ENCODE measurements at places on chromosomes 11 and 22.

DNA sequence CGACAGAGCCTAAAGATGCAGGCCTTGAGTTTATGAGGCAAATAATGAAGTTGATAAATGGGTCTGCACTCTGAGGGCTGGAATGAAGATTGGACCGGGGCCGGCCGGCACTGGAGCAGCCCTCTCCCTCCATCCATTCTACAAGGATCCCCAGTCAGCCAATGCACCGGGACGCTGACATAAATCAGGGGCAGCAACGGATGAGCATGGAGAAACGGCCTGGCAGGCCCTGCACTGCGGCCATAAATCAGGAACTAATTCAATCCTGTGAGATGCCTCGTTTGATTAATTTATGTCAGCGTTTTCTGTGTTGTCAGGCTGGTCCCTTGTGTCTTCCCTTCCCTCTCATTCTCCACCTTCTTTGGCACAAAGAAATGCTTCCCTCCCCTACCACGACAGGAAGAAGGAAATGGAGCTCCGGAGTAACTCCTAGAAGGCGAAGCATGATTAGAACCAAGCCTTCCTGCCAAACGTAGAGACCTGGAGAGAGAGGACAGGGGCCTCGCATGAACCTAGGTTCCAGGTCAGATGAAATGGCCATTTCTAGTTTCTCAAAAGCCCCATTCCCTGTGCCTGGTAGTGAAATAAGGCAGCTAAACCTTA is 358.4 kb downstream of the OPCML start:
- DNase-seq: no peak

DNA sequence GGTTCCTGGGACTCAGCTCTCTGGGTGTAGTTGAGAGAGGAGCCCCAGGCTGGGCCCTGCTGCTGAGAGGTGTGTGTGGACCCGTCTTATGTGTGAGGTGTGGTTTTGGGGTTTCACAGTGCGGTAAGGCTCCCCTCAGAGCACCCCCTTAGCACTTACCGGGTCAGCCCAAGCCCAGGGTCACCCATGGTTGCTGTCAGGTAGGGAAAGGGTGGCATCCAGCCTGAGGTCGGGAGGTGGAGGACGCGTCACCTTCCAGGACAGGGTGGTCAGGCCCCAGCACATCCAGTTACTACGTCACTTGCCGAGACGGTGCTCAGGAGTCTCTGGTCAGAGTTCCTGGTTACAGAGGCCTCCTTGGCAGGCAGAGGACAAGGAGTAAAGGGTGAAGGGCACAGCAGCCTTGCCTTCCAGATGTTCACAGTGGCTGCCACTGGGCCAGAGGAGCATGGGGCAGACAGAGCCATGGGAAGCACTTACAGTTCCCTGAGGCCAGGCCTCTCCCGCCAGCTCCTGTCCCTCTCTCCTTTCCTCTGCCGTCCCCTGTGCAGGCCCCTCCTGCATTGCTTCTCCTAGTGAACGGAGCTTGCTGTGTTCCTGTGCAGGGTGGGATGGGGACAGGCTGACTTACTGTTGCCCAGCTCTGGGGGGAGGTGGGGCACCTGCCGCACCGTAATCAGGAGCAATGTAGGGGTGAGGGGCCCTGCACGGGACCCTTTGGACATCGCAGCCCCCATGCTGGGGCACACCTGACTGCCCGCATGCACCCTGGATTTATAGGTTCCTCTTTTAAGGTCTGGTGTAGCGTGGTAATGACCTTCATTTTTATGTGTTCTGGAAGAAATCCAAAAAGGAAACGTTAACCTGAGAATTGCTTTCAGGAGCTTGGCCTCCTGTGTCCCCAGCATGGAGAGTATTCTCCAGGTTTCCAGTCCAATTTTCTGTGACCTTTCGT is 285.9 kb downstream of the TBC1D22A start:
- no peak for DNase-seq

DNA sequence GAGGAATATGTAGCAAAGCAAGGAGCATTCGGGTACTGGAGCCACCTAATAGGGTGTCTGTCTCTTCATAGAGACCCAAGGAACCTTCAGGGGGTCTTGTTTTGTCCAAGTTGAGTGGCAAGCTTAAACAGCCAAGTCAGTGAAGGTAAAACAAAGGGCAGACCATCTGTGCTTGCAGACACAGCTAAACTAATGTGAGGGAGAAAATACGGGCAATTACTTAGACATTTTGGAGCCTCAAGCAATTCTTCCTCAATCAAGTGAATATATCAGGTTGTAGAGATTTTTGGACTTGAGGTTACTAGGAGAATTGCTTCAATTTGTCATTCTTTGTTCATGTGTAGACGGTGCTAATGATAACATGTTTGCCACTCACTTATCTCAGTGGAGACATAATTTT is 148.2 kb upstream of the ARHGAP20 start:
- no peak for DNase-seq

DNA sequence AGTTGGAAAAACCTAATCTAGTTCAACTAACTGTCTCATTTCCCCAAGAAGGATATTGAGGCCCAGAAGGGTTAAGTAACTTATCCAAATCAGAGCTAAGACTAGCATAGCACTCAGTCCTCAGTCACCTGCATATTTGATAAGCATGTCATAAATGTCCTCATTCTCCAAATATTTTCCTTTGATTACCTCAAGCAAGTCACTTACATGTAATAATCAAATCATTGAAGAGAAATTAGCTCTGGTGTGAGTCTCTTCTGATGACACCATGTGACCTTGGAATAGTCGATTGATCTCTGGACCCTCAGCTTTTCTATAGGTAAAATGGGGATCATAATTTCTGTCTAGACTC is 48.8 kb upstream of the PICALM start:
- no peak for DNase-seq

DNA sequence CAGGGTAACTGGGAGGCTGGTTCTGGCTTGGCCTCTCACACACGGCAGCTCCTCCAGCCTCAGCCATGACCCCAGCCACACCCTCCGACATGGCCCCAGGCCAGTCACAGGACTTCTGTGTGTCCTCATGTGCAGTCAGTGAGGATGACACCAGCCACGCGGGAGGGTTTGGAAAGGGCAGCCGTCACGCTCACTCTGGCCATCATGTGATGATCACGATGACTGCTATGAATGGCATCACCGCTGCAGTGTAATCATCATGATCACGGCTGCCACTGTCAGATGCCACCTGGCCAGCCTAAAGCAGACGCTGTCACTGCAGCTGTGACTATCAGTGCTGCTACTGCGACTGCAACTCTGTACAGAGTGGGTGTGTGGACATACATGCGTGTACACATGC is 640.9 kb downstream of the BRD1 start:
- no peak for DNase-seq

- no peak for DNase-seq
These were observed 8.4 kb upstream of the MMP12 start for GRCh38 chr11:102883141-102883540.

GRCh38 chr22:39405346-39406085 is 5.9 kb downstream of the TAB1 start:
- no peak for DNase-seq

DNA sequence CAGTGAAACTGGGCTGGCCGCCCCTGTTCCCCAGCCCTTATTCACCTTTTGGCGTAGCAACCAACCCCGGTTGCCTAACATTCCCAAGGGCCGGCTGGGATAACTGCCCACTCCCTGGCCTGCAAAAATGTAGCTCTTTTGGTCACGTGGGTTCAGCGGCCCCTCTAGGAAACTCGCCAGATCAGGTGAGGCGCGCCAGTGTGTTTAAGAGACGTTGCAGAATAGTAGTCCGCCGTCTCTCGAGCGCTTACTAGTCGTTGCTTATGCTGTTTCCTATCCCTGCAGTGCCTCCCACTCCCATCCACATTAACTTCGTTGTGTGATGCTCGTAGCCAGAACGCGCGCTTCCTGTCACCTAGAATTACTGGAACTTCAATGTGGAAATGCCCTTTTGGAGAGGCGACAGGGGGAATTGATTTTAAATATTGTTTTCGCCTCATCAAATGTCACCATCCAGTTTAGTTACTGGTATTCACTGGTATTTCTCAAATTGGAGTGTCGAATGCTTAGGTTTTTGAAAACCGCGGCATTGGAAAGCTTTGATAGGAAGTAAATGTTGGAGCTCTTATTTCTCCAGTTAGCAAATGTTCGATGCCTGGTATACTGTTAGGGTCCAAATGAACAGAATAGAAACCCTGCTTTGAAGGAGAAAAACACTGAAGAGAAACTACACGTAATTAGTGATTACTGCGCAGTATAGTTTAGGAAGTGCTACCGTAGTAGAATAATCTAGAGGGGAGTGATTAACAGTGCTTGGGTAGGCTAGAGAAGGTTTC is 823 bp downstream of the CEP57 start:
- peak; percentile 89 for DNase-seq

DNA sequence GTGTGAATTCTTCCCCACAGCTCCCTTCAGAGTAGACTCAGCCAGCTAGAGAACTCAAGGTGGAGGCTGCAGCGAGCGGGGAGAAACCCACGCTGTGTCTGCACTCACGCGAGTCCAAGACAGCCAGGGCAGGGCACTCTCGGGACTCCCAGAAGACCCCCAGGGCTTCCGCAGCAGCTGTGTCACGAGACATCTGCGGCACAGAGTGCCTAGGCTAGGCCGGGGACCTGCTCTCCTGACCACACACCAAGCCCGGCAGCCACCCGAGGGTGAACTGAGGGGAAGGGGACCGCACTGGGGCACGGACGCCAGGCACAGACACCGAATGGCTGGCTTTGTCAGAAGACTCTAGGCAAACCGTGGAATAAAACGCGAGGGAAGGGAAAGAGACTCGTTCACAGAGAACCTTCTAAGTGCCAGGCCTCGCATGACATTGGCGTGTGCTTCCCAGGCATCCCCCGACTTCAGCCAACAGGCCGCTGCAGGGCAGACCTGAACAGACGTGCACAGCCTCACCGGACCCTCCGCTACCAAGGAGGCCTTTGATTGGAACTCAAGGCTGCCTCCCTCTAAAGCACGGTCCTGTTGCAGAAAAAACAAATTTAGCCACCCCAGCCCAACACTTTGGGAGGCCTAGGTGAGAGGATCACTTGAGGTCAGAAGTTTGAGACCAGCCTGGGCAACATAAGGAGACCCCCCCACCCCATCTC is 18.2 kb upstream of the MOB2 start:
- DNase-seq: no peak

- no peak for DNase-seq
These were observed at the start of gene OR8D4 for GRCh38 chr11:123901867-123902266. TSS of gene OR8D4 (plus strand) at chr11:123902167. CDS start at chr11:123906432, 4,265 bp downstream.

- DNase-seq: no peak
These were observed 773.2 kb downstream of the DLG2 start for GRCh38 chr11:84853841-84854497.

- DNase-seq: no peak
These were observed 13.9 kb downstream of the PGR start for GRCh38 chr11:101115671-101116160.

DNA sequence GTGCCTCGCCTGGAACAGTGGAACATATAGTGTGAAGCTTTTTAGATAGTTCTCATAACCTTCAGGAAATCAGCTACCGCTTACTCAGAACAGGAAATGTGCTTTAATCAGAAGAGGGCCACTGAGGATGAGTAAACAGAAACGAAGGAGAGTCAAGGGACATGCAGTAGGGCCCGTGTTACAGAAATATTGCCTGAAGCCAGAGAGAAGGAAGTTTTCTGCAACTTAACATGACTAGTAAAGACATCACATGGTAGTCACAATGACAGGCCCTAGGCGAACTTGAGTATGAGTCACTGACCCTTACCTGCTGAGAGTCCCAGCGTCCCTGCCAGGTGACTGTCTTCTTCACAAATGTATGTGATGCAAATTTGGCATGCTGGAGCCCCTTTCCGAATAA is 39.4 kb downstream of the CARD18 start:
- DNase-seq: no peak

DNA sequence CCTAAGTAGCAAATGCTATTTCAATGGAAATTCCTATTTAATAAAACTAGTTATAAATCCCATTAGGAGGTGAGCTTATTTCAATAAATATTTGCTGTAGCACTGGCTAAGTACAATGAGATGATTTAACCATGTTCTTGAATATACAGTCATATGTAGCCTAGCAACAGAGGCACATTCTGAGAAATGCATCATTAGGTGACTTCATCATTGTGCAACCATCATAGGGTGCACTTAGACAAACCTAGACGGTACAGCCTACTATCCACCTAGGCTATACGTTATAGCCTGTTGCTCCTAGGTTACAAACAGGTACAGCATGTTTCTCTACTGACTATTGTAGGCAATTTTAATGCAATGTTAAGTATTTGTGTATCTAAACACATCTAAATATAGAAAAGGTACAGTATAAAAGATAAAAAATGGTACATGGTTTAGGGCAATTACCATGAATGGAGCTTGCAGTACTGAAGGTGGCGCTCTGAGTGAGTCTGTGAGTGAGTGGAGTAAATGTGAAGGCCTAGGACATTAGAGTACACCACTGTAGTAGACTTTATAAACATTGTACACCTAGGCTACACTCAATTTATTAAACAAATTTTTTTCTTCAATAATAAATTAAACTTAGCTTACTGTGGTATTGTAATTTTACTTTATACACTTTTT is 350.1 kb downstream of the CASP12 start:
- no peak for DNase-seq

- DNase-seq: no peak
These were observed 430.3 kb downstream of the SOX6 start for GRCh38 chr11:15926071-15926470.

DNA sequence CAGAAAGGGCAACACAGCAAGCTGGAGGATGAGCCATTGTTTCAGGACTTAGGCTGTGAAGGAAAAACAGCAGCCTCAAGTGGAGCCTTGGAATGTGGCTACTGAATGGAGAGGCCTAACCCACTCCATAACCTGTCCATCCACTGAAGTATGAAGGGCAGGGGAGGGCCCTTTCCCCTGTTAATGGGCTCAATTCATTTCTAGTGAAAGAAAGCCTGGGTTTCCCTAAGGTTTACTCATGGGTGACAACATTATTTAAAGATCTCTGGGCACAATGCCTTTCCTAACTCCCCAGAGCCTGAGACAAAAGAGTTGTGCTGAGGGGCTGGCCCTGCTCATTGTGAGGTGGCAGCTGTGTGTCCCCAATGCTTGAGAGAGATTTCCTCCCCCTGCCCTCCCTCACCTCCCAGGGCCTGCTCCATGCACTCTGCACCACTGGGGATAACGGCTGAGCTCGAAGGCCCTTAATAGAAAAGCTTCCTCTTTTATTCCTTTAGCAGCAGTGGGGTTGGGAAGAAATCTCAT is 83.8 kb downstream of the ME3 start:
- no peak for DNase-seq

GRCh38 chr11:17498475-17498874 is 21.8 kb upstream of the ABCC8 start:
- DNase-seq: no peak
